ENCODE measurements at places on chromosomes 12 and 14.

DNA sequence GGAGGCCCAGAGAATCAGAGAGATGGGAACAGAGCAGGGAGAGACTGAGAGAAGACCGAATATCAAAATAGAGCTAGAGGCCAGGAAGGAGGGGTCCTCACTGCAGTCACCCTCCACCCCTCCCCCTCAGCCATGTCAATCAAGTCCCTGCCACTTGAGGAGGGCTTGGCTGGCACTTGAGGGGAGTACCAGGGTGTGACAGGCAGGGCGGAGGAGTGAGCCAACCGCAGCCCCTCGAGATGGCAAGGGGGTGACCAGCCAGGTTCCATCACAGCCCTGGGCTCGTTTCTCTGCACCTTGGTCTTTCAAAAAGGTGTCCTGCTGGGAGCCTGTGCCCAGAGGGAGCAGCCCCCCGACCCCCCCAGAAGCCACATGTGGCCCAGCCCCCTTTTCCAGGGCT is 4.2 kb downstream of the AQP5 start:
- DNase-seq, result no peak

- no peak for DNase-seq
Measured at GRCh38 chr12:77687321-77687720, 143.4 kb upstream of the NAV3 start.

DNA sequence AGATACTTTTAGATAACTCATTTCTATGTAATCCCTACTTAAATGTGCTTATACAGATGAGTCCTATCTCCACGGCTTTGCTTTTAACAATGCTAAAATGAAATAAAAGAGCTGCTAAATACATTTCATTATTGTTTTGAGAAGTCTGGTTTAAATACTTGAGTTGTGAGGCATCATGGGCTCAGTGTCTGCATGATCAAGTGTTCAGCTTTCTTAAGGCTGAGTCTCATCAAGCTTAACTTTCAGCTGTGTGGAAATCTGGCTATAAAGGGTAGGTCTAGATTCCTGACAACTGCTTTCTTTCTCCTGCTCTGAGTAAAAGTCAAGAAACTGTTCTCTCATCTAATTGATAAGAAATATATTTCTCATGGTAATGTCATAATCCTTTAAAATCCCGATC is 235.4 kb downstream of the FSCB start:
- no peak for DNase-seq

GRCh38 chr14:64684091-64684490 is 20.1 kb upstream of the PLEKHG3 start:
- DNase-seq, result no peak

DNA sequence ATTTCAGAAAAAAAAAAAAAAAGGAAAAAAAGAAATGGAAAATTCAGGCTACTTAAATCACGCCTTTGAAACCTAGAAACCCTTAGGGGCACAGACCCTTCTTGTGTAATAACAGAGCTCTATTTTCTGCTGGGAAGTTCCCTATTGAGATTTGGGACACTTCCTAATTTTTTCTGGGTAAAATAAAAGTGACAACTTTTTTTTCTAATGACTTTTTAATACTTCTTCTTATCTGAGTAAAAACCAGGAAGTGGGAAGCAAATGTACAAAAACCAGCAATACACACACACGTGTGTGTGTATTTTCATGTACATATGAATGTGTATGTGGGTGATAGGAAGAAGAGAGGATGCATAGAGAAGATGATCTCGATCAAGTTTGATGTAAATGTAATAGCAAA is 35.8 kb downstream of the ETV6 start:
- no peak for DNase-seq

All from stimulated activated CD4-positive, alpha-beta T cell treated with anti-CD3 and anti-CD28 coated beads, Interleukin-12 subunit alpha, Interleukin-12 subunit beta, amount 100 ng/mL, for 48 hours (primary cell).